Activated CD4-positive, alpha-beta T cell treated with anti-CD3 and anti-CD28 coated beads, Interleukin-2, amount 50 U/mL, for 4 hours (primary cell): ENCODE measurements at places on chromosomes 11 and 22.

DNA sequence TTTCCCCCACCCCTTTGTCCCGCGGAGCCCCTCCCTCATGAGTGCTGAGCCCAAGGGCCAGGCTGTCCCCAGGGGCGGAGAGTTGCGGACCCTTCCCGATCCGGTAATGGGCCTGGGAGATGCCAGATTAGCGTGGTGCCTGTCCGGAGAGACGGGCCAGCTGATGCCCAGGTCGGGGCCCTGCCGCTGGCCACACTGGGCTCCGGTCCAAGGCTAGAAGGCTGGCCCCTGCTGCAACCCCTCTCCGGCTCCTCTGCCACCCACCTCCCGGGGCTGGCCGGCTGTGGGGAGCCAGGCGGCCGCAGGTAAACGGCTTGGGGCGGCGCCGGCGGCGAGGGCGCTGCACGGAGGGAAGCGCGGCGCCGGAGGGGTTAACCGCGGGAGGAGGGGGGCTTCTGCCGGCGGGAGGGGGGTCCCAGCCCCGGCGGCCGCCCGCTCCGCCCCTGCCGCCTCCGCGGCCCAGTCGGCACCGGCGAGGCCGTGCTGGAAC, at the start of gene KCNK4:
TSS of gene KCNK4 (plus strand) at position 41 of the 490 bp plus-strand sequence. CDS start 1,717 bp downstream, outside the sequence.
- DNase-seq: no peak

DNA sequence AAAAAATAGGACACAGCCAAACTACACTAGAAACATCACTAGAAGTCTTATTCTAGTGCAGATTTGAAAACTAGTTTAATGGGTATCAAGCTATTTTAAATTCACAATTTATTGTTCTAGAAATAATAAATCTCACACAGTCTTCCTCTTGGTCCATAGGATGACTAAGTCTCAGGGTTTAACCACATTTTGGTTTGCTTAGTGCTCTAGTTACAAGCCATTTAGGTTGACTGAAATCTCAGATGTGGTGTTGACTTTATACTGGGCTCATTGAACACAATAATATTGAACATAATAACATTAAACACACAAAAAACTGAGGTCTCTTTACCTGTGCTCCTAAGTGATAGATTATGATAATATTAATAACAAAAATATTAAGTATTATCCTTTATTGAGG, 760.3 kb upstream of the CCDC179 start:
- DNase-seq: no peak

DNA sequence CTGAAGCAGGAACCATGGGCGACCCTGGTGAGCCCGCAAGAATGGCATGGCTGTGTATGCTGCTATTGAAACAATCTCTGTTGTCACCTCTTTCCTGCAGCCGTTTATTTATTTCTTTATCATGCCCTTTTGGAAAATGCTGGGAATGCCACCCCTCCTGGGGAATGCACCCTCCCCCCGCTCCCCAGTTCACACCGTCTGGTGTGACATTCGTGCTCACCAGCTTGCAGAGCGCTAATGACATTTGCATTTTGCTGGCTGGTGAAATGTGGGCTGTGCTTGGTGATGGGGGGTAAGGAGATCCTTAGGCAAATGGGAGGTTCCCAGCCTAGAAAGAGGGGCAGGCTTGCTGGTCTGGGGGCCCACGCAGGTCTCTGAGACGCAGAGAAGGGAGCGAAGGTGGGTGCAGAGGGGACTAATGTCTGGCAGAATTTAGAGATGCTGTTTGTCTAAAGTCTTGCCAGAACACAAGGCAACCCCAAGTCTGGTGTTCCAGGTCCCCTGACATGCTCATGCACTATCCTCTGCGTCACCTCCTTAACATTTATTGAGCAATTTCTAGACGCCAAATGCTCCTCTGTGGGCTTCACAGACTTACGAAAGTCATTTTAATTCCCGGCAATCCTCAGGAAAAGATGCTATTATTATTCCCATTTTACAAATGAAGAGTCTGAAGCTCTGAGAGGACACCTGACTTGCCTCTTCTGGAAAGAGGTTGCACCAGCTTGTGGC, 91.7 kb downstream of the TP53I11 start:
- no peak for DNase-seq

DNA sequence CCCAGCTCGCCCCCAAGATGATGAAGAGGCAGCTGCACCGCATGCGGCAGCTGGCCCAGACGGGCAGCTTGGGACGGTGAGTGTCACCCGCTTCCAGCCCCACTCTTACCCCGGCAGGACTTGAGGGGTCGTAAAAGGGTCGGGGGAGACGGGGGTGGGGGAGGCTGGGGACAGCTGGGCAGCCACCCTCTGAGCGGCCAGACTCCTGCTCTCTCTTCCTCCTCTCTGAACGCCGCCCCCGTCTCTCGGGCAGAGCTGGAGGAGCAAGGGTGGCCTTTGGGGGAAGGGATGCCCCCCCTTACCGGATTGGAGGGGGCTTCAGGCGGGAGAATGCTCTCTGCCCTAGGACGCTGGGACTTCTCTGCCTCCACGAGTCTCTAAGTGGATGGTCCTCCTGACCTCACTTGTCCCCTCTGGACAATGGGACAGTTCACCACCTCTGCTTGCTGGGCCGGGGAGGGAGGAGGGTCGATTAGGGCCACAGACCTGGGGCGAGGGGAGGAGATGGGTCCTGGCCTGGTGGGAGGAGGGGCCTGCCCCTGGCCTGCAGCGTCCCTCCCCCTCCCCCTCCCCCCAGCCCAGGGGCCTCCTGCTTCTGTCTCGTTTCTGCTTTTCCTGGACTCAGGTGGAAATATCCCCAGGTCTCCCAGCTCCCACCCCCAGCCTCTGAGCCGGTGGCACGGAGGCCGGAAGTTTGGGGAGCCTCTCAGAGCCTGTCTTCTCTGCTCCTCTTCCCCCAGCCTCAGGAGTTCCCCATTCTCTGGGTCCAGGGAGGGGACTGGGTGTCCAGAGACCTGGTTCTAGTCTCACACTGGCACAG, 512 bp downstream of the SH3BP1 start:
- no peak for DNase-seq

GRCh38 chr11:69427906-69428880, 53.3 kb upstream of the LINC01488 start:
- DNase-seq: no peak

DNA sequence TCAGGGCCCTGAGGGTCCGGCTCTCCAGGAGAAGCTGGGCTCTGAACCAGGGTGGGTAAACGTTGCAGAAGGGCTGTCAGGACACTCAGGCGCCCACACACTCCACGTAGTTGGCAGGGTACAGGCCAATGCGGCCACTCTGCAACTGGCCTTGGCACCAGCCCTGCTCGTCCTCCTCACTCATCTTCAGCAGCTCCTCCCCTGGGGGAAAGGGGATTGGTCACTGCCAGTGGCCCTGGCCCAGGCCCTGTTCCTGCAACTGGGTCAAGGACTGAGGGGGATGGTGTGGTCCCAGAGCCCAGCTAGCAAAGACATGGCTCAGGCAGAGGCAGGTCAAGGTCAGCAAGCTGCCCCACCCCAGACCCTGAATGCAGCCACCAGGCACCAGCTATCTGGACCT, 1.2 kb upstream of the ARFGAP2 start:
- no peak for DNase-seq

DNA sequence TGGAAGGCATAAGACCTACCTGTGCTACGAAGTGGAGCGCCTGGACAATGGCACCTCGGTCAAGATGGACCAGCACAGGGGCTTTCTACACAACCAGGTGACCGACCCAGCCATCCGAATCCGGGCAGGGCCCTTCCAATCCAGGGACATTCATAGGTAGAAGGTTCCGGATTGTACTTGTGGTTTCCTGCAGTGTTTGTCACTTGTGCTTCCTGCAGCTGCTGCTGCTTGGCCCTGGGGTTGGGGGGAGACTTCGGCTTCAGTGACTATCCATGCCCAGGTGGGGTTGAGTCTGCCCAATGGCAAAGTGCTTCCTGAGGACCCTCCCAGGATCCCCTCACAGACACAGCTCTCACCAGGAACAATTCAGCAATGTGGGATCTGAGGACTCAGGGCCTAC, 2.2 kb downstream of the APOBEC3A start:
- DNase-seq: no peak

DNA sequence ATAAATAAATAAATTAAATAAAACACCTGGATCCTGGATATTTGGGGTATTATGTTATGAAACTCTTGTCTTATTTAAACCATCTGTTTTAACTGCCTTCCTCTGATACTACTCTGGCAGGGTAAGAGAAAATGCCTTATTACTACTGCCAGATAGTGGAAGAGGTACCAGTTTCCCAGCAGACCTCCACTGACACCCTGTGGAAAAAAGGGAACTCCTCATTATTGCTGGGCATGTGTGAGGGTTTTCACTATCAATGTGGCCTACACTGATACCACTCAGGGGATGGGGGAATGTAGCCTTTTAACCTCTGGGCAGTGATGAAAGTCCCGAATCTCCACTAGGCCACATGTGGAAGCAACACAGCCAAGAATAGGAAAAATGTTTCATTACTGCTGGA, 121.0 kb downstream of the LUZP2 start:
- DNase-seq: no peak

DNA sequence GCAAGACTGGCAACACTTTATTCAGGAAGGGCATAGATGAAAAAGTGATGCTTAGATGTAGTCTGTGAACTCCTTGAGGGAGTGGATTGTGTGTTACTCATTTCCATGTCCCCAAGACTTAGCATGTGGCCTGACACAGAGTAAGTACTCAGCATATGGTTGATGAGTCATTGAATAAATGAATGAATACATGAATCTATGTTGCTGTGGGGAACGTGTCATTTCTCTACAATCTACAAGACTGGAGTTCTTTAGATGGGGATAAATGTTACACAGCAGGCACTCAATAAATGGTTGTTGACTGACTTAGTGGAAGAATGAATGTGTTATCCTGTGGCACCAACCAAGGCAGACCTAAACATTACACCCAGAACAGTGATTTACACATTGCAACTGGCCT, 17.9 kb downstream of the BPIFC start:
- no peak for DNase-seq

DNA sequence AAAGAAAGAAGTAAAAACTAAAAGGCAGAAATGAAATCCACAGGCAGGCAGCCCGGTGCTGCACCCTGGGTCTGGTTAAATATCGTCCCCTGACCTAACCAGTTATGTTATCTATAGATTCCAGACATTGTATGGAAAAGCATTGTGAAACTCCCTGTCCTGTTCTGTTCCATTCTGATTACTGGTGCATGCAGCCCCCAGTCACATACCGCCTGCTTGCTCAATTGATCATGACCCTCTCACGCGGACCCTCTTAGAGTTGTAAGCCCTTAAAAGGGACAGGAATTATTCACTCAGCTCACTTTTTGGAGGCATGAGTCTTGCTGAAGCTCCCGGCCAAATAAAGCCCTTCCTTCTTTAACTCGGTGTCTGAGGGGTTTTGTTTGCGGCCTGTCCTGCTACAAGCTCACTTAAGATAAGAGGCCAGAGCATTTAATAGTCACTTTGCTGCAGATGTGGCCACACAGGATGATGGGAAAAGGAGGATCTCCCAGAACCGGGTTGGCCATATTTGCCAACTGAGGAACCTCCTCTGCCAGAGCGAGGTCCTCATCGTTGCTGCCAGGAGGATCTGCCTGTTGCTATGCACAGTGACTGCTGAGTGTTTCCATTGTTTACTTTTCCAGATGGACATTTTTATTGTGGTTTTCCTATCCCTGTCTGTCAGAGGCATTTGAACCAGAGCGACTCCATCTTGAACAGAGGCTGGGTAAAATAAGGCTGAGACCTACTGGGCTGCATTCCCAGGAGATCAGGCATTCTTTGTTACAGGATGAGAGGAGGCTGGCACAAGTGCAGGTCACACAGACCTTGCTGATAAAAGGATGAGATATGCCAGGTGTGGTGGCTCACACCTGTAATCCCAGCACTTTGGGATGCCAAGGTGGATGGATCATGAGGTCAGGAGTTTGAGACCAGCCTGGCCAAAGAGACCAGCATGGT, 10.2 kb downstream of the C11orf96 start:
- no peak for DNase-seq

DNA sequence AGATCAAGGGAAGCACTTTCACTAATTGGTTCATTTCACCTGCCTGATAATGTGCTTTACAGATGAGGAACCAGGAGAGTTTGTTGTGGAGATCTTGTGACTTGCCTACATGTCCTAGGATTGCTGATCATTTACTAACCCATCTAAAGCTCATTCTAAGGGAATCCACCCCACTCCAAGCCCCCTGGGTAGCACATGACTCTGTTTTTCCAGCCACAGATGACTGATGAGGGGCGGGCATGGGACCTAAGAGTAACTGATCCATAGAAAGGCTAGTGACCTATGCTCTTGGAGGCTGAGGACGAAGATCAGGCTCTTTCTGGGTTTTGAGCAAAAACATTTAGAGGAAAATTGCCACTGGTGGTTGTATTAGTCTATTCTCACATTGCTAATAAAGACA, 378.1 kb downstream of the CADM1 start:
- DNase-seq: no peak

GRCh38 chr11:72568861-72569260, 105.4 kb downstream of the PDE2A start:
- DNase-seq: no peak

- no peak for DNase-seq
Measured at GRCh38 chr11:47062736-47063135, 113.9 kb downstream of the ARFGAP2 start.

GRCh38 chr11:16194566-16194965, 161.8 kb downstream of the SOX6 start:
- DNase-seq: no peak

DNA sequence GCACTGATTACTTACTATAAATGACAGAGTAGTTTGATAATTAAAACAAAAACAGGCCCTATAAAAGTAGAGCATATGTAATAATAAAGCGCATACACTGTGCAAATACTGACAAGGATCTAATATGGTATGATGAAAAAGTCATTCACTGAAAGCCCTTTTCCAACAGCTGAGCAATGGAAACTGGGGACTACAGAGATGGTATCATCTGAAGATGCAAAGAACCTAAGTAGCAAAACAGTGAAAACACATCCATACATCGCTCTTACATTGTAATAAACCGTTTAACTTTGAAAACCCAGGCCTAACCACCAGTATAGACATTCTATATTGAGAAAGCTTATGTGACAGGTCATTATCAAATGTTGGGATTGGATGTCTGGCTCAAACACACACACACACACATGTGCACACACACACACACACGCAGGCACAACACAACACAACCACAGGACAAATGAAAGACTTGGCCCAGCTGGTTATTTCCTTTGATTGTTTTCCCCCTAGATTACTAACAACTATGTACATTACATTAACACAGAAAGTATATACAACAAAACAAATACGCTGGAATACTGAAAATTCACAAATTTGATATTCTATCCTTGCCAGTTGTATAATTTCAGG, 119.5 kb downstream of the APOL5 start:
- DNase-seq: no peak

DNA sequence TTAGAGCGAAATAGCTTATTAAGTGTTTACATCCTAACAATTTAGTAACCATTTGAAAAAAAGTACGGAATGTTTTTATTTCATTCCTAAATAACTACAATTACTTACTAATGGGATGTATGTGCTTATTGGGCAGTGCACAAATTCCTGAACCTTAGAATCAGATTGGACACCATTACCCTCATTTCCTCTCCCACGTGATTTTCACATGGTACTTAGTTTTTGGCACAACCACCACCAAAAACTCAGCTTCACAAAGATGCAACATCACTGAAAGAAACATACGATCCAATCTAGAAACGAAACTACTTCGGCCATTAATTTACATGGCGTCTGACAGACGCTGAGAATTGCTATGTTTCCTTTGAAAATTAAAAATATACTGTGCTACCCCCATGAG, 81.5 kb downstream of the FBXO7 start:
- no peak for DNase-seq

- peak; percentile 19 for DNase-seq
Measured at GRCh38 chr22:37431801-37432707, 4.8 kb upstream of the ELFN2 start.
